Activated CD8-positive, alpha-beta T cell treated with anti-CD3 and anti-CD28 coated beads for 36 hours (primary cell): ENCODE measurements at places on chromosomes 3 and 15.

- H3K4me3 ChIP-seq = no peak overlapping the region
- DNase-seq = no peak
- no peak overlapping the region for H3K27ac ChIP-seq
- H3K36me3 ChIP-seq = no peaks in the 10 kb centered on the region
- peaks cover 12% of the 10 kb centered on the region for H3K4me1 ChIP-seq
- no peaks in the 10 kb centered on the region for H3K27me3 ChIP-seq
Observed at GRCh38 chr3:58531555-58531954, 5.4 kb downstream of the ACOX2 start.

DNA sequence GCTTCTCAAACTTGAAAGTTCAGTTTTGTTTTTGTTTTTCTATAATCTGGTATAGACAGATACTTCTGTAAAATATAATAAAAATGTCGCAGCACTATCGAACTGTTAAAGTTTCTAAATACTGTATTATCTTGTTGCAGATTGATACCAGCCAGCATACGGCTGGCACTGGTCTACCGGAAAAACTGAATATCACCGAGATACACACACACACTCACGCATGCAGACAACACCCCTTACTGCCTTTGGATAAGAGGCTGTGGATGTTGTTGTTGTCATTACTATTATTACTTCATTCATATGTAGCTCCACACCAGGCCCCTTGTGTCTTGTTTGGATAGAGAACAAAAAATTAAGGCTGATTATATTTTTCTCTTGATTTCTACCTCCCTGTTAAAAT, 32.4 kb downstream of the MAP6D1 start:
- DNase-seq = no peak
- H3K4me3 ChIP-seq = no peak overlapping the region
- H3K27ac ChIP-seq = no peak overlapping the region
- H3K4me1 ChIP-seq = no peaks in the 10 kb centered on the region
- H3K27me3 ChIP-seq = no peaks in the 10 kb centered on the region

GRCh38 chr3:52172262-52172757, 18.1 kb upstream of the POC1A start:
- H3K4me3 ChIP-seq = no peak overlapping the region
- no peaks in the 10 kb centered on the region for H3K27me3 ChIP-seq
- no peak overlapping the region for H3K27ac ChIP-seq
- no peaks in the 10 kb centered on the region for H3K36me3 ChIP-seq

- no peak for DNase-seq
- no peaks in the 10 kb centered on the region for H3K27me3 ChIP-seq
- H3K36me3 ChIP-seq = no peaks in the 10 kb centered on the region
- H3K27ac ChIP-seq = no peak overlapping the region
Observed at GRCh38 chr3:180048840-180049239, 12.1 kb upstream of the PEX5L start.

DNA sequence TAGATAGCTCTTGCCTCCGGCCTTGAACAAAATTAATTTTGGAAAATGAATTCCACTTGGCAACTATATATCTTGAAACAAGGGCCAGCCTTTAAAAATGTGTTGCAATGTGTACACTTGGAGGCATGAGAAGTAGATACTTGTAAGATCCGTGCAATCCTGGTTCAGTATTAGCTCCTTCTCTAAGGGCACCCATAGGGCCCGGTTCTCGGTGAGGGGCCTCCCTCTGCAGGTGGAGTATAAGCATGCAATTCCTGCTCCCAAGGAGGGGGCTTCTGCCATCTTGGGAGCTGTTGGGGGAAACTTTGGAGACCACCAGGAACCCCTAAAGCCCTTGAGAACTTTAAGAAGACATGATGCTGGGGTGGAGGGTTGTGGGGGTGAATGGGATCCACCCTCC, 388.7 kb upstream of the RGMA start:
- peaks cover 2% of the 10 kb centered on the region for H3K27me3 ChIP-seq
- no peak overlapping the region for H3K4me3 ChIP-seq
- H3K27ac ChIP-seq = no peak overlapping the region
